ENCODE measurements at places on chromosomes 13 and 19.

- DNase-seq, result no peak
These were observed 28.4 kb downstream of the DIAPH3 start for GRCh38 chr13:60135344-60135743.

- DNase-seq, result no peak
These were observed 8.2 kb downstream of the SCEL start for GRCh38 chr13:77543711-77544110.

- no peak for DNase-seq
These were observed 6.3 kb downstream of the TEAD2 start for GRCh38 chr19:49355909-49356353.

- no peak for DNase-seq
These were observed 8.8 kb upstream of the RLN3 start for GRCh38 chr19:14019100-14019499.

Measured in stimulated activated CD4-positive, alpha-beta T cell treated with anti-CD3 and anti-CD28 coated beads, TNF-alpha, amount 100 ng/mL, for 24 hours (primary cell).